ENCODE measurements at places on chromosomes 4 and X. TPM values are rescaled to one million over a fixed set of nuclear protein-coding genes. Genes with fewer than 3 reads are reported as not detected.
A peak's percentile ranks its signal among the peaks of the same experiment; 100 is the strongest.

The ODAPH gene
- total RNA-seq: not detected

The CXorf49 gene
- not detected for total RNA-seq

The SLC2A9 gene
- 25.2 TPM for total RNA-seq

The PRSS12 gene
- 8.5 TPM for total RNA-seq

The SYNPO2 gene
- total RNA-seq: 26.2 TPM

The ERAS gene
- not detected for total RNA-seq

DNA sequence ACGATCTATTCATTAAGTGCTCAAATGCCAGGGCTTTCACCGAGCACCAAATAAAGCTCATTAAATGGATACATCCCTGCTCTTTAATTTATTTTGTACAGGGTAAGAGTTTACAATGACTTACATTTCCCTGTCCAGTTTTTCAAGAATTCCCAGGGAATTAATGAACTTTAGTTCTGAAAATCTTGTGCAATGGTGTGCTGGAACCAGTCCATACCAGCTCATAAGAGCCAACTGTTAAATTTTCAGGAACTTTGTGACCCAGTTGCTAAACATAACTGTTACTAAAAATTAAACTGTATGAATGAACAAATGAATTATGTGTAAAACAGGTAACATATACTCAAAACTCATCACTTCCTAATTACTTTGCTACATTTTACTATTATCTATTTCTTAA lies 191.7 kb upstream of the RASGEF1B start:
- H3K4me1 ChIP-seq: peaks cover 16% of the 10 kb centered on the region
- no peak overlapping the region for H3K27ac ChIP-seq
- DNase-seq: no peak
- H3K27me3 ChIP-seq: no peaks in the 10 kb centered on the region
- H3K36me3 ChIP-seq: no peaks in the 10 kb centered on the region

- H3K4me3 ChIP-seq: no peak overlapping the region
- H3K27me3 ChIP-seq: no peaks in the 10 kb centered on the region
- H3K27ac ChIP-seq: peak overlapping the region; percentile 81
- H3K36me3 ChIP-seq: no peaks in the 10 kb centered on the region
- H3K4me1 ChIP-seq: peaks cover 16% of the 10 kb centered on the region
These were observed 12.6 kb downstream of the CA5B start for GRCh38 chrX:15750611-15751154.

GRCh38 chrX:72316408-72317110 lies 10.8 kb upstream of the CITED1 start:
- H3K4me1 ChIP-seq: no peaks in the 10 kb centered on the region
- H3K4me3 ChIP-seq: no peak overlapping the region
- H3K27me3 ChIP-seq: no peaks in the 10 kb centered on the region
- no peaks in the 10 kb centered on the region for H3K36me3 ChIP-seq

DNA sequence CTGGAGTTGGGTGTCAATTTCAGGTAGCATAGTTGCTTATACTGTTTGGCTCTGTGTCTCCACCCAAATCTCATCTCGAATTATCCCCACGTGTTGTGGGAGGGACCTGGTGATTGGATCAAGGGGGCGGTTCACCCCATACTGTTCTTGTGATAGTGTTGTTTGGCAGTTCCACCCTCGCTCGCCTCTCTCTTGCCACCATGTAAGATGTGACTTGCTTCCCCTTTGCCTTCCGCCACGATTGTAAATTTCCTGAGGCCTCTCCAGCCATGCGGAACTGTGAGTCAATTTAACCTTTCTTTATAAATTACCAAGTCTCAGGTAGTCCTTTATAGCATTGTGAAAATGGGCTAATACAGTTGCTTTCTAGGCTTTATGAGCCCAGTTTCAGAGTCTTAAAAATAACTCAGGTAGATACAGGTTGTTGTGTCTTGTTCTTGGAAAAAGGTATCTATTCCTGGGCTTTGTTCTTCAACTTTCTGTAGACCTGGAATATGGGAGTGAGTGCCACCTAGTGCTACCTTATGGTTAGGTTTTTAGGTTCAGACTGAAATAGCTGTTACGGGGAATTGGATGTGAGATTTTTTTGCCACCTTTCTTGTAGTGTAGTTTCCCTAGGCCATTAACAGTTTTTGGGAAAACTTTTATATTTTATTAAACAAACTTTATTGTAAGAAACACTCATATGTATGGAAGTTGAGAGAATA lies 15.6 kb downstream of the PGK1 start:
- no peak overlapping the region for H3K4me3 ChIP-seq
- no peak overlapping the region for H3K27ac ChIP-seq
- H3K36me3 ChIP-seq: peaks cover 97% of the 10 kb centered on the region
- no peaks in the 10 kb centered on the region for H3K4me1 ChIP-seq
- H3K27me3 ChIP-seq: no peaks in the 10 kb centered on the region
- no peak for DNase-seq

DNA sequence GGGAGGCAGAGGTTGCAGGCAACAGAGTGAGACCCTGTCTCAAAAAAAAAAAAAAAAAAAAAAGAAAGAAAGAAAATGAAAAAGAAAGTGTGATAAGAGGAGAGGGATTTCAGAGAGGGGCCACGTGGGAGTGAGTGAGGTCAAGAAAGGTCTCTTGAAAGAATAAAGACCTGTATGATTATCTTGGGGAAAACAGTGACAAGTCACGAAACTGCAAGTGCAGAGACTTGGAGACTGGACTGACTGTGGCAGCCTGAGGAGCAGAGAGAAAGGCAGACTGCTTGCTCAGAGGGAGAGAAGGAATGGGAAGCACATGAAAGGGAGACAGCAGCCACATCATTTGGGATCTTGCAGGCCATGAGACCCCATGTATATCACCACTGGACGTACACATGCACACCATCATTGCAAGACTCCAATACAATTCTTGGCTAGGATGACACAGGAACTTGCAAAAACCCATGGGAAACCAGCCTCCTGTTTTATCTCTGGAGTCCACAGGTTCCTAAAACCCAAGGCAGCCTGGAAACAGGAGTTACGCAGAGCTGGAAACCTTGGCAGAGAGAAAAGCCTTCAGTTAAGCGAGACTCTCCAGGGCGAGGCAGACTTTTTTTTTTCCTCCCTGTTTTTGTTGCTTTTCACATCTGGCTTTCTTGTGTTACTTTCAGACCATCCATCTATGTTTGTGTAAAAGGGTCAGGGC lies 207.0 kb upstream of the TBL1X start:
- H3K4me1 ChIP-seq: no peaks in the 10 kb centered on the region
- DNase-seq: no peak
- H3K27ac ChIP-seq: no peak overlapping the region
- H3K36me3 ChIP-seq: no peaks in the 10 kb centered on the region
- H3K27me3 ChIP-seq: no peaks in the 10 kb centered on the region
- no peak overlapping the region for H3K4me3 ChIP-seq

- DNase-seq: no peak
- H3K36me3 ChIP-seq: no peaks in the 10 kb centered on the region
- H3K4me3 ChIP-seq: no peak overlapping the region
- no peaks in the 10 kb centered on the region for H3K4me1 ChIP-seq
- no peak overlapping the region for H3K27ac ChIP-seq
These were observed 432.3 kb upstream of the ATOH1 start for GRCh38 chr4:93396272-93396671.

- no peak for DNase-seq
- peaks cover 61% of the 10 kb centered on the region for H3K36me3 ChIP-seq
- H3K27ac ChIP-seq: no peak overlapping the region
- no peak overlapping the region for H3K4me3 ChIP-seq
- H3K4me1 ChIP-seq: no peaks in the 10 kb centered on the region
These were observed 58.4 kb upstream of the COX18 start for GRCh38 chr4:73127839-73128453.

- no peaks in the 10 kb centered on the region for H3K36me3 ChIP-seq
- DNase-seq: no peak
- no peak overlapping the region for H3K27ac ChIP-seq
- H3K4me1 ChIP-seq: no peaks in the 10 kb centered on the region
- no peaks in the 10 kb centered on the region for H3K27me3 ChIP-seq
These were observed 342.8 kb upstream of the F9 start for GRCh38 chrX:139187738-139188137.

DNA sequence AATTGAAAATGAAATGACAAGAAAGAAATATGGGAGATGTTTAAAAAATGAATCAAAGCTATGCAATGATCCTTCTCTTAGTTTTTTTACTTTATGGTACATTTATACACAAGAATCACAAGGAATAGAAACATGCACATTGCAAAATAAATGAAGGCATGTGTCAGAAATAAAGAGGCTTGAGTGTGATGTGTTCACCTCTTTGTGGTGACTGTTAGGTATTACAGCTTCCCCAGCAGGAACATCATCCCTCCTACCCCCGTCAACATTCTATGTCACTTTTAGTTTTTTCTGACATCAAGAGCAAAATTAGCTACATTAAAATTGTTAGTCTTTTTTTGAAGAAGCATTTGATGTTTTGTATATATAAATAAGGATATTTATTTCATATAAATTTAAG lies 214.8 kb downstream of the SLC4A4 start:
- no peaks in the 10 kb centered on the region for H3K4me1 ChIP-seq
- no peaks in the 10 kb centered on the region for H3K27me3 ChIP-seq
- DNase-seq: no peak
- H3K27ac ChIP-seq: no peak overlapping the region
- no peaks in the 10 kb centered on the region for H3K36me3 ChIP-seq

DNA sequence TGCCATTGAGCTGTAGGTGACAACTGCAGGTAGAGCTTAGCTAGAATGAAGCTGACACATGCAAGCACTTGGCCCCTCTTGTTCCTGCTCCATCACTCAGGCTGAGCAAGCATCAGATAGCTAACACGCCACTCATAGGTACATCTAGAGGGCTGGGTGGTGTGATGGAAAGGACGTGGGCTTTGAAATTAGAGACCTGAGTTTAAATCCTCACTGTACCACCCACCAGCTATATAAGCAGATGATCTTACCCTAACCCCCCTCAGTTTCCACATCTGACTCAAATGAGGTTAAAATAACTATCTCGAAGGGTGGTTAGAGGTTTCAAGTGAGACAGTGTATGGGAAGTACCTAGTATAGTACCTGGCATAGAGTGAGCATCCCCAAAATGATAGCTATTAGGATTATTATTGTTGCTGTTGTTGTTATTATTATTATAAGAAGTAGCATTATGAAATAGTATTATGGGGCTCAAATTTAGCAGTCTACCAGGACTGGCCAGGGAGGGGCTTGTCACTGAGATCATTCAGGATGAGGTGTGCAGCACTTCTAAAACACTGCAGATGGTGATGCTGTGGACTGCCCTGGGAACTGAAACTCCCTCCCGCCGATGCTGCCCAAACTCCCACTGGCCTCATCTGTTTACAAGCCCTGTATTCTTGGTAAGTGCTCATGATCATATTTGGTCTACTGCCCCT lies 59.0 kb downstream of the REELD1 start:
- H3K27me3 ChIP-seq: no peaks in the 10 kb centered on the region
- no peaks in the 10 kb centered on the region for H3K4me1 ChIP-seq
- H3K4me3 ChIP-seq: no peak overlapping the region
- no peak overlapping the region for H3K27ac ChIP-seq
- no peak for DNase-seq

DNA sequence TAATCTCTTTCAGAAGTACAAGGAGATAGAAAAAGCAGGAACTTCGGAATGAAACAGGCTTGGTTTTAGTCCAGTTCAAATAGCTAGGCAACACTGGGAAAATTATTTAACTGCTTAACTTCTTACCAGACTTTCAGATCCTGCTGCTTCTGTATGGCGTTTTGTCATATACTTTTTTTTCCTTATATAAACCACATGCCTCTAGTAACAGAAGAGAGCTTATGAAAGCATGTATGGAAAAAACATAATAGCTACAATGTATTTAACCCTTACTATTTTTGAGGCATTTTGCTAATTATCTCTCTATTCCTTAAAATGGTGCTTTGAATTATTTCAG lies 439.6 kb downstream of the INPP4B start:
- no peaks in the 10 kb centered on the region for H3K36me3 ChIP-seq
- H3K27me3 ChIP-seq: no peaks in the 10 kb centered on the region
- H3K4me3 ChIP-seq: no peak overlapping the region

DNA sequence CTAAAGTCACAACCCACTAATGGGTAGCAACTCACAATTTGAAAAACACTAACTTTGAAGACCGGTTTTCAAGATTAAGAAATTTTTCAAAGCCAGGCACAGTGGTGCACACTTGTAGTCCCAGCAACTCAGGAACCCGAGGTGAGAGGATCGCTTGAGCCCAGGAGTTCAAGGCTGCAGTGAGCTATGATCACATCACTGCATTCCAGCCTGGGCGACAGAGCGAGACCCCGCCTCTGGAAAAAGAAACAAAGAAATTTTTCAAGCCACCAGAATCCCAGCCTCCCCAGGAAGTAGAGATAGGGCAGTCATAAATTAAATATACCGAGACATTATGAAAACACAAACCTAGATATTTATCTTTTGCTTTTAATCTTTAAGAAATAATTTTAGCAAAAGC lies 13.0 kb downstream of the SMARCA1 start:
- H3K36me3 ChIP-seq: peaks cover 43% of the 10 kb centered on the region
- no peaks in the 10 kb centered on the region for H3K27me3 ChIP-seq
- no peak overlapping the region for H3K27ac ChIP-seq
- H3K4me1 ChIP-seq: no peaks in the 10 kb centered on the region
- DNase-seq: no peak
- no peak overlapping the region for H3K4me3 ChIP-seq

DNA sequence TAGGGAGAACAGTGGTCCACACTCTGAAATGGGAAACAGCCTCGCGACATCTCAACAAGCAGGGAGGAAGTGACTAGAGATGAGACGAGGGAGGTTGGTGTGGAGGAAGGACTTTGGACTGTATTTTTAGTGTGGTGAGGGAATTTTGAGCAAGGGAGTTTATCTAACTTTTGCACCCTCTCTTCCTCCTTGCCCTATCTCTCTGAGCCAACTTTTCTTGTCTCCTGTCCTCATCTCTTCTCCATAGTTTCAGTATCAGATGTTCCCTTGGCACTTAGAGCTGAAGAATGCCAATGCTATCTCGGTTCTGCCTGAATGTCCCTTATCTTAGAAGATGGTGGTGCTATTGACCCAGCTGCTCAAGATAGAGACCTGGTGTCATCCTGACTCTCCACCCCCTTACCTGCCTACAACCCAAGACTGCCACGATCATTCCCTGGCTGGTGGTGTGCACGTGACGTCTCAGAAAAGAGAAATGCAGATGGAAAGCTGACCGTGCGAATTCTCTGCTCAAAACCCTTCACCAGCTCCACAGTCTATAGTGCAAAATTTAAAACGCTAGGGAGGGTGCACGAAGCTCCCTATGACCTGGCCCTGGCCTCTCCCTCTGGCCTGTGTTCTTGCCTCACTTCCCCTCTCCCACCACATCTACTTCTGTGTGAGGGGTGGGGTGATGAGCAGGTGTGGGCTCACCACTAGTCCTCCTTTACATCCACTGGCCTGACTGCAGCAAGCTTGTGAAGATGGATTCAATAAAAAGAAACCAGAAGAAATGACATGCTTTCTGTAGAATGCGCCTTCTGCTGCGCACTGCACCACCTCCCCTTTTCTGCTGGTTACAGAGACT lies 20.9 kb downstream of the MPP1 start:
- no peak overlapping the region for H3K27ac ChIP-seq
- H3K4me3 ChIP-seq: no peak overlapping the region
- H3K4me1 ChIP-seq: no peaks in the 10 kb centered on the region
- H3K36me3 ChIP-seq: peaks cover 7% of the 10 kb centered on the region
- no peak for DNase-seq
- H3K27me3 ChIP-seq: no peaks in the 10 kb centered on the region
